ENCODE measurements at places on chromosomes 2 and 18.
A peak's percentile ranks its signal among the peaks of the same experiment; 100 is the strongest.

DNA sequence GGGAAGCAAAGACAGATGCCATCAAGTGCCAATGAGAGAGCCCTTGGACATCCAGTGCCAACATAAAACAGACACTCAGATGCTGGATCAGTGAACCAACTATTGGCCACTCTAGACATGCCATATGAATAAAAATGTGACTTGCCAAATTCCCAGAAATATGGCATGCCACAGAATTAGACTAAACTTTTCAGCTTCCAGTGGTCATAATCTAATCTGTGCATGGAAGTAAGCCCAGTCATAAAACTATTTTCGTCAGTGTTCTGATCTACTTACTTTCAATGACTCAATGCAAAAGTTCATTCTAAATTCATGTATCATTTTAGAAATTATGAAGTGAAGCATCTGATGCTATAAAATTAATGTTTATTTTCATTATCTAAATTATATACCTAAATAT lies 1506.2 kb upstream of the NXPH2 start:
- no peak for DNase-seq

DNA sequence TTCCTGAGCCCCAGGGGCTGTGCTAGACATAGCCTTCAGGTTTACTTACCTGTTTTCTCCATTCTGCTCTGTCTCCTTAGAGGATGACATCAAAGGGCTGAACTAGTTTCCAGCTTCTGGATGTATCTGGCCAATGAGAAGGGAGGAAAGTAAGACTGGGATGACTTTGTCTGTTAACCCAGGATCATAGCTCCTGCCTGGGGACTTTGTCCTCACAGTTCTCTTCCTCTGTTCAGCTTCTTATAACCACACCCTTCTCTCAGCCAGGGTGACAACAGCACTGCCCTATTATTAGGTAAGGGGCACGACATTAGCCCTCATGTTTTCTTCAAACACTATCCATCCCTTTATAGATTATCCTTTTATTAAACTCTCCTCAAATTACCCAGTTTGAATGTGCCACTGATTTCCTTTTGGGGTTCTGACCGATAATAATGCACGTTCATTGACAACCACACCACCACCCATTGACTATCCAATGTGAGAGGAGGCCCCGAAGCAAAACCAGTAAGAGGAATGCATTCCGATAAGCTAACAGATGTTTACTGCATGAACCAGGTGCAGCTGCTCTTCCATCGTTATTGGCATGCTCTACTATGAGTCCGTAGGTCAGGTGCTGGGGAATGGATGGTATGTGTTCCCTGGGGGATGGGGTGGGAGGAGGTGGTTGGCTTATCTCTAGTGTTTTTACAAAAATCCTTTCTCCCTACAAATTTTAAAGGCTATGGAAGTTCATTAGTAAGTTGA lies 23.5 kb downstream of the TSN start:
- DNase-seq, result no peak

GRCh38 chr2:200615247-200615646 lies 29.4 kb downstream of the AOX1 start:
- DNase-seq, result peak; percentile 77

DNA sequence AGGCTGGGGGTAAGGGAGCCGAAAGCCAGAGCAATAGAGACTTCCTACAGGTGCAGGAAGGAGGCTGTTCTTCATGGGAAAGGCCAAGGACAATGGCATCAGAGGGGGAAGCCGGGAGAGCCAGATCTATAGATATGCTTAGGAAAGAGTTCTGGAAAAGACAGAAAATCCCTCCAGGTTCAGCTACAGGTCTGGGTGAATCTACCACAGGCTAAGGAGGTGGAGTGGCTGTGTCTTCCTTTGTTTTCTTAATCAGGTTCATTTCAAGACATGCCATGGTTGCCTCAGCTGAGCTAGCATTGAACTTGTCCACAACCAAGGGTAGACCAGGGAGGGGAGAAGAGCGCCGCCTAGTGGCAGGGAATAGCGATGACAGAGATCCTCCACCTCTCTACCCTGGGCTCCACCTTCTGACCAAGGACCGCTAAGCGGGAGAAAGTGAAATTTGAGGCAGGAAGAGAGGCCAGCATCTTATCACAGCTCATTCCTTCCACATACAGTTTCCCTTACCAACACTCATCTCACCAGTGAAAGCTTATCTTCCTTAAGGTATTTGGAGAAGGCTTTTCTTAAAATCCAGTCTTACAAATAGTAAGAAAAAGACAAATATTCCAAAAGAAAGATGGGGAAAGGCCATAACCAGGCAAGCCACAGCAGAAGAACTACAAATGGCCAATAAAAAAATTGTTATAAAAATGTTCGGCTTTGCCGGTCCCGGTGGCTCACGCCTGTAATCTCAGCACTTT lies 74.2 kb downstream of the VIT start:
- DNase-seq, result peak; percentile 44

- DNase-seq, result no peak
Measured at GRCh38 chr18:63283305-63284094, 36.1 kb downstream of the BCL2 start.

- DNase-seq, result no peak
Measured at GRCh38 chr2:19868701-19869580, 32.8 kb downstream of the TTC32 start.
